NCI-H69 (cell line): ENCODE measurements at places on chromosomes 4 and X.

GRCh38 chr4:26753617-26754016 lies 107.0 kb upstream of the STIM2 start:
- peak; percentile 30 for DNase-seq

DNA sequence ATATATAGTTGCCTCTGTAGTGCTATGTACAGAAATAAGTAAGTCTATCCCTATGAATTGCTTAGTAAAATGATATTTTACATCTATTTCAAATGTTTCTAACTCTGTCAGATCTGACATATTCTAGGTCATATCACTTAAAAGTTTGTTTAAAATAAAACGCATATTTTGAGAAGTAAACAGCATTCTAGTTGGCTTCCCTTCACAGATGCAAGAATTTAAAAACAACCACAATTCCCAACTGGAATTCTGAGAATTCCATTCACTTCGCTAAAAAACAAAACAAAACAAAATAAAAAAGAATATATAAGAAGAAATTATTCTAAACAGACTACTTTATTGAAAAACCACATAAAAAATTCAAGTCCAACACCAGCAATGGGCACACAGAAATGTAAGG lies 126.0 kb downstream of the PPP3CA start:
- DNase-seq: no peak

DNA sequence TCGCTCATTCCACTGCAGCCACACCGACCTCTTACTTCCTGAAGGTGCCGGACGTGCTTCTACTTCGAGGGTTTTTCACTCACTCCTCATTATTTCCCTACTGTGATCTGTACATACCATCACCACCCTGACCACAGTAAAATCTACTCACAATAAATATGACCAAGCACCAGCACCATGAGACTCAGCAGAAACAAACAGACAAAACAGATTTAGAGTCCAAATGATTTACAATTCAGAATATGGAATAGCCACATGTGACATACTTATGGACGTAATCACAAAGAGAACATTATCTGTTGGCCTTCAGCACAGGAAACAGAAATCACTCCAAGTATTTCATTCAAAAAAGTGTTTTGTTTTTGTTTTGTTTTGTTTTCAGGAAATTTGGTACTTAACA lies 16.1 kb upstream of the KLB start:
- DNase-seq: no peak

DNA sequence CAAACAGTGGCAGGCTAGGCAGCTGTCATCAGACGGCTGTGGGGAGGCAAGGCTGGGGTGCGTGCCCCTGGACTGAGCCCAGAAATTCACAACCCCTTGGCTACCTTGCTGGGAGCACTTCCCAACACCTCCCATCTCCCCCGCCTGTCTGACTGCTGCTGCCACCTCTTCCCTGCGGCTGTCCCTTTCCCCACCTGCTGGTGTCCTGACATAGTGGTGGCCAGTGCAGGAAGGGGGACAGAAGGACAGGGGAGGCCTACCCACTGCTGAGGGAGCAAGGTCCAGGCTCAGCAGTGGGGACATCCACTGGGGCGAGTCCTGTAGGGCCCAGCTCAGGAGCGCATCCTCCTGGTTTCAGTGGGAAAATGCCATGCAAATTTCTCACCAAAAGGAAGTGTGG lies 3.4 kb downstream of the ABCD1 start:
- no peak for DNase-seq

DNA sequence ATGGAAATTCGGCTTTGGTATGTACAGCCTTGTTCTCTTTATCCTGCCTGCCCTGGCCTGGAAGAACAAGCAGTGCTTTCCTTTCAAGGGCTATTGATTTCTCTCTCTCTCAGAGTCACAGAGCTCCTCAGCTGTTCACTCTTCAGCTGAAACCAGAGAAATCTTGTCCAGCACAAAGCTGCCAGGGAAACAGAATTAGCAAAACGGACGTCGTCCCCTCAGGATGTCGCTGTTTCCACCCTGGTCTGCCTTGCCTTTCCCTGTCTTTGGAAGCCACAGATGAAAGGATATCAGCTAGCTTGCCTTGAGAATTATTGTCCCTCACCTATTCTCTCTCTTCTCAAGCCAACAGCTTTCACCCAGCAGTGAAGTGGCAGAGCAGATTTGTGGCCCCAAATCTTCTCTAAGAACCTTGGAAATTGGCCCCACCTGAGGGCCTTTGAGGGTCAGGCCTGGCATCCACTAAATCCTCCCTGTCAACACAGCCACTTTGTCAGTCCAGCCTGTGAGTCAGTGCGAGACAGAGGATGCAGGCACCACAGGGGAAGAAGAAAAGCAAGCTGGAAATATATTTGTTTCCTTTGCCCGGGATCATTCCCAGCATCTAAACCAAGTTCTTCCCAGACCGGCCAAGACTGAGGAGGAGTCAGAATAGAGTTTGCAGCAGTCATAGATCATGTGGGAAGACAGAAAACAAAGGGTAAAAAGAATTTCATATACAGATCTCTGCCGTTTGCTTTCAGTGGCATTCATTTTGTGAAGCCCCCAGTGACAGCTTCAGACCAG lies 63.8 kb upstream of the MTM1 start:
- no peak for DNase-seq

DNA sequence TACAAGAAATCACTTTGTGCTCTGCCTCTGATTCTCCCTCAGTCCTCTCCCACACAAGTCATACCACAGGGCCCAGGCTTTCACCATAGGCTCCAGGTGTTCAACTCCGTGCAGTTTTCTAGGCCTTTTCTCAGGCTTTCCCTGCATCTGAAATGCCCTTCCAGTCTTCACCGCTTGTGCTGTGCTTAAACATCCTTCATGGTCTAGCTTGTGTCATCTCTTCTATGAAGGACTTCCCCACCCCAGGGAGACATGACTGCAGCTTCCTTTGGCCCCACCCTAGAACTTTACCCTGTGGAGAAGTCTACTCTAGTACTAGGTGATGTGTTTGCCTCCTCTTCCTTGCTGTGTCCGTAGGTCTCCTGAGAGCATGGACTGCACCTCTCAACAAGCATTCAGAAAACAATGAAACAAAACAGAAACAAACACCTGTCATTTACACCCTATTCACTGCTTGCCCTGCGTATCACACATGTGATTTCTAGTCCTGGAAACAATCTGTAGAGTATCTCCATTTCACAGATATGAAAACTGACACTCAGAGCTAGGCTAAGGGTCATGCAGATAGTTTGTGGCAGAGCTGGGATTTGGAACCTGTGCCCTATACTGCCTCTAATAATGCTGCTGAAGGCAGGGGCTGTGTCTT lies 22.7 kb upstream of the LEF1 start:
- peak; percentile 45 for DNase-seq

DNA sequence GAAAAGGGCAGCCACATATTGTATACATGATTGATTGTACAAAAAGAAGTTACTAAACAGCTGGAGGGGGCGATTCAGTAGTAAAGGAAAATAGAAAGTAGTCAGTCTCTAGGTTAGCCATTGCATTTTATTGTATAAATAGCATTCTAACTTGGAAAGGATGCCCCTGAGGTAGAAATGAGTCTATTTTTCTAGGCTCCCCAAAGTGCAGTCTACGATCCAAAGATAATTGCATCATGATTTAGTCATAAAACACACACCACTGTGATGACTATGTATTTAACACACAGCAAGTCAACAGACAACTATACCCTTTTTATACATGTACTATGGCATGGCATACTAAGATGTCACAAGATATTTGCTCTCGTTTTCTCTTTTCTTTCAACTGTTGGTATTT lies 204.9 kb downstream of the APBB2 start:
- DNase-seq: peak; percentile 77

GRCh38 chrX:15301924-15302323 lies 13.5 kb downstream of the ASB11 start:
- DNase-seq: no peak

- peak; percentile 19 for DNase-seq
Measured at GRCh38 chr4:52643190-52643589, 15.9 kb downstream of the USP46 start.

- peak; percentile 75 for DNase-seq
Measured at GRCh38 chr4:73446336-73446938, 10.4 kb downstream of the AFP start.

- no peak for DNase-seq
Measured at GRCh38 chrX:2712428-2712827, 21.3 kb downstream of the CD99 start.

DNA sequence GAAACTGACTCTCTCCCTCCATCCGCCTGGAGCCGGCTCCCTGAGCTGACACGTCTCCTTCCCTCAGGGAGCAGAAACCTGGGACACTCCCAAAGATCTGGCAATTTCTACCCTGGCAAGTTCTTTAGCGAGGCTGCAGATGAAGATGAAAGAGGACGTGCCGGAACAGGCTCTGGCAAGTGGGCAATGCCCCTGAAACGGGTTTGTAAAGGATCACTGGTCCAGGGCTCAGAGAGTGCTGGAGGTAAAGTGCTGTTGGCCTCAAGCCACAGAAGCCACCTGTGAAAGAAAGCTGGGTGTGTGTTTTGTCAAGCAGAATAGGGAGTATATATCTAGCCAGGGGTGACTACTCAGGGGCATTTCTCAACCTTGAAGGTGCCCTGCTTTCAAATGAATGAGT lies 131.4 kb upstream of the ATP6AP2 start:
- peak; percentile 69 for DNase-seq

DNA sequence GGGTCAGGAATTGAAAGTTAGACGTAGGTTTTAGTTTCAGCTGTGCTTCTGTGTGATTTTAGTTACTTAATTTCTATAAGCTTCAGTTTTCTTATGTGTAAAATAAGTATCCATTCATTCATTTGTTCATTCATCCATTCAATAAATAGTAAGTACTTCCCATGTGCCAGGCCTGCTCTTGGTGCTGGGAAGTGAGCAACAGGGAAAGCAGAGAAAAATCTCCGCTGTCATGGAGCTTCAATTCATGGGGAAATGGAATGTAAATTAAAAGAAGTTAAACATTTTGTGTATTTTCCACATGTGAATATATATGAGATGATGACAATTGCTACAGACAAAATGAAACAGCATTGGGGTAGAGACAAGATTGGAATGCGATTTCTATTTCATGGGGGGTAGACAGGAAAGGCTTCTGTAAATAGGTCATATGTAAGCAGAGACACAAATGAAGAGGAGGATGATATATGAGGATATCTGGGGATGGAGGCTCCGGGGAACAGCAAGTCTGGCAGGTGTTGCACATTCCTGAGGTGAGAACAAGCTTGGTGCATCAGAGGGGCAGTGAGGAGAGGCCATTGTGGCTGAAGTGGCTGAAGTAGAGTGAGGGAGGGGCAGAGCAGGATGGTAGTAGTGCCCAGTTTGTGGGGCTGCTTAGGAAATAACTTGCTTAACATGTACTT lies 66.2 kb downstream of the FHIP1A start:
- DNase-seq: no peak

- DNase-seq: no peak
Measured at GRCh38 chrX:67612231-67612630, 68.4 kb downstream of the AR start.

GRCh38 chrX:137916090-137916746 lies 350.3 kb downstream of the ZIC3 start:
- peak; percentile 35 for DNase-seq
